ENCODE measurements at places on chromosomes 12 and 14.

DNA sequence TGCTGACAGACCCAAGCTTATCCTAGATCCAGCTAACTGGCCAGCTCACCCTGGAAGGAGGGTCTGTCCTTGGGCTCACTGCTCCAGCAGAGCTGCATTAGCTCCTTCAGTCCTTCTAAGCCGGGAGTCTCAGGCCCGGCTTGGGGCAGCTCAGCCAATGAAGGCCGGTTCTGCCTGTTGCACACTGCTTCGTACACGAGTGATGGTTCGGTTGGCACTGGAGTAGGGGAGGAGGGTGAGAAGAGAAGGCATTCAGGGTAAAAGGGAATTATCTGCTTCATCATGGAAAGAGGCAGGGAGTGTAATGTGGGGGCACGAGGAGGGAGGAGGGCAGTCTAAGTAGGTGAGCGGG, 2.0 kb downstream of the RIPK3 start:
- no peak for DNase-seq

DNA sequence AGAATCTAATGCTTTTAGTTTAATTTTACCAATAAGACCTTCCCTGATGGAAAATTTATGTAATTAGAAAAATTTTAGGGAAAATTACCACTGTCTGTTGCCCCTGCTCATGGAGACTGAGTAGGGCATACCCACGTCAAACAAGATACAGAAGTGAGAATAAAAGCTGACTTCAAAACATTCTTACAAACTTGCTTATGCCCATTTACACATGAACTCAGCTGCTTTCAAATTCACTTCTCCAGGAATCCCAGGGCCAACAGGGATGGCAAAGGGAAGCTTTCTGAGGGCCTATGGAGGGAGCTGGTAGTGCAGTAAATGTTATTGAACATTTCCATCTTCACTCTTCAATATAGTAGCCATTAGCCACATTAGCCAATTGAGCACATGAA, 4.8 kb upstream of the NINJ2 start:
- DNase-seq: no peak

DNA sequence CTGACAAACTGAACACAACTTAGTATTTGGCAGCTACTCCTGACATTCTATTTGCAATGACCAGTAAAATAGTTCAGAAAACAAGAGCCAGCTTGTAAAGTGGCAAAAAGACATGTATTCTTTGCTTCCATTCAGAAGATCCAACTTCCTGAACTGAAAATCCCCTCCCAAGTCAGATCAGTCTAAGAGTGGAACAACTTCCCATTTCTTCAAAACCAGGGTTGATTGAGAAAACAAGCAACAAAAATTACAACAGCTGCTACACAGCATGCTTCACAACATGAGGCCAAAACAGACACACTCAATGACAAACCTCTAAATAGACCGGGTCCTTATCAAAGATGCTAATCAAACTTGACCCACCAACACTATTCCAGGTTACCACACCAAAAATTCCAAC, 40.3 kb downstream of the CIT start:
- DNase-seq: no peak

- no peak for DNase-seq
These were observed 87.8 kb downstream of the DICER1 start for GRCh38 chr14:95069547-95069946.

DNA sequence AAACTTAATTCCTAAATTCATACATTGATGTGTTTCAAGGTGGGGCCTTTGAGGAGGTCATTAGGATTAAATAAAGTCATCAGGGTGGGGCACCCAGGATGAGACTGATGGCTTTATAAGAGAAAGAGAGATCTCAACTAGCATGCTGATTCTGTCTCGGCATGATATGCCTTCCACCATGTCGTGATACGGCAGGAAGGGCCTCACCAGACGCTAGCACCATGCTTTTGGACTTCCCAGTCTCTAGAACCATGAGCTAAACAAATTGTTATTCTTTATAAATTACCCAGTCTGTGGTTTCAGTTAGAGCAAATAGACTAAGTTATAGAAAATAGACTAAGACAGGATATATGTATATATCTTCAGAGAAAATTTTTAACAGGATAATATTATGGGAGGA, 759.6 kb downstream of the MED13L start:
- DNase-seq: no peak

DNA sequence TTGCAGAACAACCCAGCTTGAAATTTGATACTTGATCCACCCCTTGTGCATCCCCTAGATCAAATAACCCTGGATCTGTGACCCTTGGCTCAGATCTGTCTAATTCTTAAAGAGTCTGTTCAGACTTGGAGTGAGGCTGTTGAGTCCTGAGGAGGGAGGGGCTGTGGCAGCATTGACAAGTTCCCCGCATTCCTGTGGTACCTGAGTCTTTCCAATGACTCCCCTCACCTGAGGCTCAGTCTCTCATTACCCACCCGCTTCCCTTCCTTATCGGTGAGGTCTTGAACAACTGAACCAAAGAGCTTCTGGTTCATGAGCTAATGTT, 16.1 kb upstream of the HDAC7 start:
- DNase-seq: no peak

DNA sequence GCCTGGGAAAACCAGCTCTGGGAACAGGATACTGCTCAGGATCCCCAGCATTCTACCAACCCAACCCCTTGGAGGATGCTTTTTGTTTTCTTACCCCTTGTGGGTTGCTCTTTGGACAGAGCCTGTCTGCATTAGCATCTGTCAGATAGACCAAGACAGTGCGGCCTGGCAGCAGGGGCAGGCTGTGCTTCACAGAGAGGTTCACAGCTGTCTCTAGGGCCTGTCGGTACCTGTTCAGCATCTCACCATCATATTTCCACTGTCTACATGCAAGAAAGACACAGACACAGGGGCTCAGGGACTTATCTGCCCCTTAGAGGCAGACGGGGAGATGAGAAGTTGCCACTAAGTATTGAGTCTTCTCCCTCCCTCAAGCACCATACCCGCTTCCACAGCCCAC, 21.8 kb downstream of the TEP1 start:
- DNase-seq: no peak

- no peak for DNase-seq
These were observed 121.8 kb downstream of the BCL11B start for GRCh38 chr14:99150236-99150635.

DNA sequence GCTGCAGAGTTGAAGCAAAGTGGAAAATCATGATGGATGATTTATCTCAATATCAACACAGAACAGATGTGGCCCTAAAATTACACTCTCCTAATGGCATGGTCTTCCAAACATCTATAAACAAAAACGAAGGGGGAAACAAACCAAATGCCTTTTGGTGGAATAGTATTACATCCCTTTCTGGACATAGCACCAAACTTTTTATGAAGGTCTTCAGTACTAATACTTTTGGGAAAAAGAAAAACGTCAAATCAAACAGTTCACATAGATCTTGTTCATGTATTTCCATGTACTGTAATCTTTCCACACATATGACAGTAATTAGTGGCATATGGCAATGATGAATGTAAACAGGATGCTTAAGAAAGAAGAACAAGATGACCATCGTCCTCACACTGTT, 22.9 kb upstream of the ANAPC7 start:
- no peak for DNase-seq

- DNase-seq: no peak
These were observed 79.9 kb downstream of the NEDD1 start for GRCh38 chr12:96986883-96987523.

DNA sequence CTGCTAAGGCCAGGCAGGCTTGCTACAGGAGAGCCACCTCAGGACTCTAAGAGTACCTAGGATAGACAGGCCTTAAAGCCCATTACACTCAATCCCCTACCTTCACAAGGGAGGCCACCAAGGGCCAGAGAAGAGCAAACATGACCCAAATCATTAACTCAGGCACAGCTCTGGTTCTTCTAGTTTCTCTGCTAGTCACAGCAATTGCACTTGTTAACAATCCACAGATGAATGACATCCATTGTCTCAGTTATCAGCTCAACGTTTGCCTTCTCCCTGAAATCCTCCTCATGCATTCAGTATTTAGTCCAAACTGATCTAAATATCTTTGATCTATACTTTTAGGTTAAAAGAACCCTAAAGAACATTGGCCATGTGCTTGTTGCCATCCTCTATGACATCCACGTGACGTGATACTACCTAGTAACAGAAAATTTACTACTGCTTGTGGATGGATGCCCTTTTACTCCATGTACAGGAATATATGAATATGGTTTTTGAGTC, 164.5 kb downstream of the STXBP6 start:
- no peak for DNase-seq

DNA sequence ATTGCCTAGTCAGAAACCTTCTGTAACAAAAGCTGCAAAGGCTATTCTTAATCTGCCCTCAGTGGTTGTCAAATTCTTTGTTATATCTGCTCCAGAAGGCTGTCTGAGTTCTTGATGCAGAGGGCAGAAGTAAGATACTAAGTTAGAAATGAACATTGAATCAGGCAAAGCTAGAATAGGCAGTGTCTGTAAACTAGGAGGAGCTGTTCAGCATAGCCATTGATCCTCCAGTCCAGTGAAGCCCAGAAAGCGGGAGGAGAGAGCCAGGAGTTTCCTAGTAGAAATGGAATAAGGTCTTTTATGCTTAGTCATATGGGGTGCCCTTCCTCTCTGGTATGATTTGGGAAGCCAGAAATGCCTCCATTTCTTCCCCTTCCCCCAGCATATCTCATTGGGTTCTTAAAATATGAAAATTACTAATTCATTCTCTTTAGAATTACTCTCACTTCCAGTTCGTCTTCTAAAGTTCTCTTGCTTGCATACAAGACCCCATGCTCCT, 76.2 kb downstream of the APAF1 start:
- DNase-seq: no peak

GRCh38 chr12:92650228-92650822, 52.5 kb upstream of the PLEKHG7 start:
- no peak for DNase-seq

DNA sequence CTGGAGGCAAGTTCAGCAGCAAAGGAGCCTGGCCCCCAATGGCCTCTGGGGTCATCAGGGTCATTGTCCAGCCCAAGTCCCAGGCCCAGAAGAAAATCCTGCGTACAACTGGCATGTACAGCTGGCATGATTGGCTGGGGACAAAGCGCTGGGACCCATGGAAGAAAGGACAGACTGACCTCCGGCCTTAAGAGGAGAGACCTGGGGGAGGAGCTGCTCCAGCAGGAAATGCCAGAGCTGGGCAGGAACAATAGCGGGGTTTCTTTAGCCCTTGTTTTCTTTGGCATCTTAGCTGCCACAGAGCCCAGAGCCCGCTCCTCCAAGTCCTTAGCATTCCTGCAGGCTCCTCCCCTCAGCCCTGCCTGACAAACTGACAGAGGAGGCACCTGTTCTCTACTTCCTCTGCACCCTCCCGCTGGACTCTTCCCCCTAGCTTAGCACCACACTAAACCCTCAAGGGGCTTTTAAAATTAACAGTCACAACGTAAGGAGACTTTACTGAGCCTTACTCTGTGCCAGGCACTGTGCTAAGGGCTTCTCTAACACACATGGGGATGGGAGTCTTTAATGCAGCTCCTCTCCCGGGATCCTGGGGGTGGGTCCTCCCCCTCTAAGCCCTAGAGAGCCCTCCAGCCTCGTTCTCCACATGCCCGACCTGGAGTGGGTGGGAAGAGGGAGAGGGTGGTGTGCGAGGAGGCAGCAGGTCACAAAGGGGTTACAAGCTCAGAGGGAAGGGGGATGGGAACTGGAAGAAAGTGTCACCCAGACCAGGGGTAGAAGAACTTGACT, 1.8 kb upstream of the AQP5 start:
- DNase-seq: no peak

DNA sequence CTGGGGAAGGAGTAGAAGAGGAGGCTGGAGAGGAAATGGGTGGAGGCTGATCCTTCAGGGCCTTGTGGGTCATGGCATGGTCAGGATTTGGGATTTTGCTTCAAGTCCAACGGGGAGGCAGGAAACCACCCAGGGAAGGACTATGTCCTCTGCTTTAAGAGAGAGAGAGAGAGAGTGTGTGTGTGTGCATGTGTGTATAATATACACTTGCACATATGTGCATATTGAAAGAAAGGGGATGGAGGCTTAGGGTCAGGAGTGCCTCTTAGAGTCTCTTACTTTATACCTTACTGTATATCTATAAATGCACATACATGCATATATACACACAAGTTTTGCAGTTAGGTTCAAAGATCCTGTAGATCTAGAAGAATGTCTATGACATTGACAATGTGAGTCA, 94.8 kb downstream of the RGS6 start:
- DNase-seq: no peak

GRCh38 chr14:77260199-77260598, 10.8 kb downstream of the NGB start:
- DNase-seq: no peak

- no peak for DNase-seq
These were observed 26.2 kb upstream of the TRAF3 start for GRCh38 chr14:102751088-102751487.

GRCh38 chr14:104786091-104786586, 9.4 kb downstream of the AKT1 start:
- no peak for DNase-seq

DNA sequence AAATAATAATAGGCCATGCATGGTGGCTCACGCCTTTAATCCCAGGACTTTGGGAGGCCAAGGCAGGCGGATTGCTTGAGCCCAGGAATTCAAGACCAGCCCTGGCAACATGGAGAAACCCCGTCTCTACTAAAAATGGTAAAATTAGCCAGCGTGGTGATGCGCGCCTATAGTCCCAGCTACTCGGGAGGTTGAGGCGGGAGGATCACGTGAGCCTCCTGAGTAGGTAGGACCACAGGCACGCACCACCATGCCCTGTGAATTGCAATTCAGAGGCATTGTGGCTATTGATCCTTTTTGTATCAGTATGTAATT, 2.3 kb downstream of the ARHGDIB start:
- no peak for DNase-seq

GRCh38 chr12:128879898-128880764, 26.9 kb downstream of the GLT1D1 start:
- DNase-seq: no peak

- DNase-seq: no peak
These were observed 3.1 kb upstream of the IGF1 start for GRCh38 chr12:102483466-102483865.

DNA sequence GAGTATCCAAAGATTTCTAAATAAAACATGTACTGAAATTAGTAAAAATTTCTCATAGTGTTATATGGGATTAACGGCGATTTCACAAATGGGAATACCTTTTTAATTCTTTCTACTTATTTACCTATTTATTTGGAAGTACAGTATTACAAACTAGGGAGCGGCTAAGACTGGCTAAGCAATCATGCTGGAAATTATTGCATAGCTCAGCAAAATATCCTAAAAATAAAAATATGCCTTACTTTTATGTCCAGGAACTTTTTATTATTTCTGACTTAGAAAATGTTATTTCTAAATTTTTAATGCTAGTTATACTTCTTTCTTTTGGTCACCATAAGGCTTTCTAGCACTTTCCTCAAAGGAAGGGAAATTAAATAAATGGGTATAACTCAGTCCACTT, 36.5 kb upstream of the PTCSC3 start:
- DNase-seq: no peak

DNA sequence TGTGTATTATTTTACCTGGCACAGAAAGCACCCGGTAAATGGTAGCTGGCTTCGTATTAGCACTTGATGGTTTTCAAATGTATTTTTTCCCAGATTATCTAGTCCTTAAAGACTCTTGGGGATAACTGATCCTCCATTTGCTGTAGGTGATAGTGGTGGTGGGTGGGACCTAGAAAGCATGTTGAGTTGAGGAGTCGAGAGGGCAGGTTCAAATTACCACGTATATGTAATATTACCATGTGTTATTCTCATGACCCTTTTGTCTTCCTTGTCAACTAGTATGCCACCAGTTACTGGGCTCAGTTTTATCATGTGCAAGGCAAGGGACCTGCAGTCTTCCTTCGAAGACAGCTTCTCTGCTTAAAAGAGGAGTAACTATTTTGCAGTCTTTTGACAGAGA, 1.8 kb downstream of the GLRX5 start:
- no peak for DNase-seq

- DNase-seq: no peak
These were observed 66.5 kb upstream of the GALNT9 start for GRCh38 chr12:132395908-132396305.
